Stimulated activated CD8-positive, alpha-beta memory T cell treated with anti-CD3 and anti-CD28 coated beads, Interleukin-15, amount 100 ng/mL, for 48 hours (primary cell): ENCODE measurements at places on chromosomes 6 and 20.

- DNase-seq: no peak
These were observed 76.5 kb downstream of the VEGFA start for GRCh38 chr6:43846556-43846955.

GRCh38 chr6:53593001-53593488 lies 48.1 kb upstream of the GCLC start:
- DNase-seq: no peak

GRCh38 chr6:163570579-163571231 lies 156.2 kb downstream of the QKI start:
- no peak for DNase-seq

DNA sequence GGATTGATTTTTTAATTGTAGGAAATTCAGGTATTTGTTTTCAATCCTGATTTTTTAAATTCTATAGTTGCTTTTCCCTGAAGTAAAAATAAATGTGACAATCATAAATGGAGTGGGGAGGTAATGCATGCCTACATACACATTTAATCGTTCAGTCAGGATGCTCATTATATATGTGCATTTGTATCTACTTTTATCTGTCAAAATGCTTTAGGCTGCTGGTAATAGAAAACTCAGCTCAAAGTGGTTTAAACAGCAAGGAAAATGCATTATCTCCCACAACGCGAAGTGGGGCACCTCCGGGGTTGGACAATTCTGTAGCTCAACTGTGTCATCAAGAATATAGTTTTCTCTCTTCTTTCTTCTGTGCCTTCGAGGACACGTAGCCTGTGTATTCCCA lies 116.4 kb upstream of the SASH1 start:
- DNase-seq: no peak

DNA sequence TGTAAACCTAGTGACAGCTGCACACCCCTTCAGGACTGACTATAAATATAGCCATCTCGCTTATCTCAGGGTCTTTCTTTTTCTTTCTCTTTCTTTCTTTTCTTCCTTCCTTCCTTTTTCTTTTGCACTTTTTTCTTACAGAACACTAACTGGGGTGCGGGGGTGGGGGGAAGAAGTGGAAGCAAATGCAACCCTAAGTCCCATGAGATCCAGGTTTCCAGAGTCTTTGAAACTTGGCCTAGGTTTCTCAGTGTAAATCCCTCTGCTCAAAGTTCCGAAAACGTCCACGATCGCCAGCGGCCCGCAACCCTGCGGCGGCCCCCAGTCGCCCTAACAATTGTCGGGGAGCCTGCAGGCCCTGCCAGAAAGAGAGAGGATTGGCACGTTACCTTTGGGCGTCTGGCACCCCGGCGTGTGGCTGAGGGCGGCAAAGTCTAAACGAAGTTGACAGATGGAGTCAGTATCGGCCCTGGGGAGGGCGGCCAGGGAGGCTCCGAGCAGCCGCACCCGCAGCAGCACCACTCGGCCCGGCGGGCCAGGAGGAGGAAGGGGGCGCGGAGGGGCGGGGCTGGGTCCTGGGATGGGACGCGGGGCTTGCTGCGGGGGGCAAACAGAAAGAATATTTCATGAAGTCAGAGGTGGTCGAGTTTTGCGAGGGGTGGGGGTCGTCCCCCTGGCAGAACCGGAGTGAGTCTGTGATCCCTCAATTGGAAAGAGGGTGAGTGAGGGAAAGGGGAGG lies 577 bp upstream of the FOXF2 start:
- no peak for DNase-seq

DNA sequence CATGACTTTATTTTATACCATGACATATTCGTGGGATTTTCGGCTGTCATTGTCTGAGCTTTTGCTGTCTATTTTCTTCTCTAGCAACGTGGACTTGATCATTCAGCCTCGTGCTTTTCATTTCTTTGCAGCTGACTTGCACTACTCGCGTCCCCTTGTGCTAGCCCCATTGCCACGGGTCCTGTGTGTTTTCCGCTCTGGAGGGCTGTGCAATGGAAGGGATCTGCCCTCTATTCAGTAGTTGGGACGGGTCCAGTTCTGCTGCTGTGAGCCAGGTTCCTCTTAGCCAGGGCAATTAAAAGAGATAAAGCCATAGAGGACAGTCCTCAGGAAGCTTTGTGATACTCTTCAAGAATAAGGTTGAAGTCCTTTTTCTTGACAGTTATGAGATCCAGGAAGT lies 17.6 kb downstream of the NEDD9 start:
- no peak for DNase-seq

DNA sequence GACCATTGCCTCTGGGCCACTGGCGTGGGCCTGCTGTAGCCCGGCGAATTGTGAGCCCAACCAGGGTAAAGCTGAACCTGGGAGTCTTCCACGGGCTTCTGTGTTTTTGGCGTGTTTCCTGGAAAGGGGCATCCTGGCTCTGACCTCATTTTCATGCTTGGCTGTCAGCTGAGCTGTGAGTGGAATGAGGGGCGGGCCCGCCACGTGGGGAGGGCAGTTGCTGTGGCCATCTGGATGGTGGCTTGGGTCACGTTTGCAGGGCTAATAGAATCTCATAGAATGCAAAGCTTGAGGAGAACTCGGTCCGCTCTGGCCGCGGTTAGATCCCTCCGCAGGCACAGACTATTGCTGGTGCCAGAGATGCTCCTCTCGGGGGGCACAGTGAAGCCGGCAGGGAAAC lies 263.0 kb downstream of the SMOC2 start:
- DNase-seq: no peak

GRCh38 chr6:53306819-53307347 lies 41.9 kb downstream of the ELOVL5 start:
- DNase-seq: peak; percentile 19

GRCh38 chr6:142329486-142330113 lies 27.8 kb downstream of the ADGRG6 start:
- DNase-seq: no peak

- no peak for DNase-seq
These were observed 101.6 kb downstream of the DST start for GRCh38 chr6:56541030-56541600.

GRCh38 chr6:130409418-130410100 lies 43.7 kb downstream of the TMEM200A start:
- no peak for DNase-seq

DNA sequence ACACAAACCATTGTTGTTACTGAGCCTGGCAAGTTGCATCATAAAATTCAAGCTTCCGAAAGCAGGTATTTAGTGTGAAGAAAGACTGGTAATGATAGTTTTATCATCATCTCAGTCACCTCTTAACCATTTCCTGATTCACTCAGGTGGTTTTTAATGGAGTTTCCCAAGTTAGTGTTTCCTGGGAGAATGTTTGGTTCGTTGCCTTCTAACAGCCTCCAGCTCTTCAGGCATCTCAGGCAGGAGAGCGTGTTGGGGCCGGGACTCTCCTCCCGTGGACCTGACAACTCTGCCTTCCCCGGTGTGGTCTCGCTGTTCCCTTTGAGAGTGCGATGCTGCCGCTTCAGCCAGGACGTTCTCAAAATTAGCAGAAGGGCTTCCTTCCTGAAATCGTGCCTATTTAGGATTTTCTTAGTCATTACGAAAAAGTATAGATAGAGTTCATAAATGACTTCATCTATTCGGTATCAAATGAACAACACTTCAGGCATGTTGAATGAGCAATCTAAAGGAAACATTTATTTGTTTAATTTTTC lies 105.0 kb upstream of the QKI start:
- no peak for DNase-seq

GRCh38 chr6:24864343-24864742 lies 65.6 kb upstream of the ARMH2 start:
- no peak for DNase-seq

- DNase-seq: no peak
These were observed 43.6 kb upstream of the ZBP1 start for GRCh38 chr20:57663681-57664451.

GRCh38 chr20:19937218-19937617 lies 79.9 kb upstream of the NAA20 start:
- no peak for DNase-seq

DNA sequence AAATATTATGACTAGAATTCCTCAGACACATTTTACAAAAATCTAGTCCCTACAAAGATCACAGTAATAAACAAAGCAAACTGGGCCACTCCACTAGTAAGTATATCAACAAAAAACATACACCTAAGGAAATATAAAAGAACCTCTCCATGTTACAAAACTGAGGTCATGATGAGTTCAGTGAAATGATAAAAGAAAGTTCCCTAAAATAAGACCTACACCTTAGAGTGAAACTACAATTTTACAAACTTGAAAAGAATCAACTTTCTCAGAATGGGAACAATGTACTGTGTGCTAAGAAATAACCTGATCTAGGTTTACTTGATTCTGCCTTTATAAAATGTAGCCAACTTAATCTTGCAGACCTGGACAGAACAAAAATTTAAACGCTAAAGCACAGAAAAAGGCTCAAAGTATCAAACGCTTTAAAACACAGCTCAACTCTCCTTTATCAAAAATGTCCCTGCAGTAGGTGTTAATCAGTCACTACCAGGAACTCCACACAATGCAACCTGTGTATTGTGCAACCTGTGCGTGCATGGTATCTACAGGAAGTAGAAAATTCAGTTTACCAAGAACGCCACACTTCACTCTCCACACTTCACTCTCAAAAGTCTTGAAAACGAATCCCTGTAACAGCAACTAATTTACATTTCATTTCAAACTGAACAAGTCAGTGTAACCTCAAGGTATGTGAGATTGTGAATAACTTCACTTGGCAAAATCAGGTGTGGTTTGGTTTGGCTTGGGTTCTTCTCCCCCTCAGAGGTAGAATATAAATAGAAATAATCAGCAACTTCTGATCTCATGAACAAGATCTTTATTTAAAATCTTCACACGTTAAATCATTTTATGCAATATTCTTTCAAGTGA lies 1.8 kb downstream of the RALGAPA2 start:
- no peak for DNase-seq
